GM12892 (cell line): ENCODE measurements at places on chromosomes 4 and X.

GRCh38 chr4:38154252-38154651, 194.1 kb downstream of the PTTG2 start:
- DNase-seq, result no peak

DNA sequence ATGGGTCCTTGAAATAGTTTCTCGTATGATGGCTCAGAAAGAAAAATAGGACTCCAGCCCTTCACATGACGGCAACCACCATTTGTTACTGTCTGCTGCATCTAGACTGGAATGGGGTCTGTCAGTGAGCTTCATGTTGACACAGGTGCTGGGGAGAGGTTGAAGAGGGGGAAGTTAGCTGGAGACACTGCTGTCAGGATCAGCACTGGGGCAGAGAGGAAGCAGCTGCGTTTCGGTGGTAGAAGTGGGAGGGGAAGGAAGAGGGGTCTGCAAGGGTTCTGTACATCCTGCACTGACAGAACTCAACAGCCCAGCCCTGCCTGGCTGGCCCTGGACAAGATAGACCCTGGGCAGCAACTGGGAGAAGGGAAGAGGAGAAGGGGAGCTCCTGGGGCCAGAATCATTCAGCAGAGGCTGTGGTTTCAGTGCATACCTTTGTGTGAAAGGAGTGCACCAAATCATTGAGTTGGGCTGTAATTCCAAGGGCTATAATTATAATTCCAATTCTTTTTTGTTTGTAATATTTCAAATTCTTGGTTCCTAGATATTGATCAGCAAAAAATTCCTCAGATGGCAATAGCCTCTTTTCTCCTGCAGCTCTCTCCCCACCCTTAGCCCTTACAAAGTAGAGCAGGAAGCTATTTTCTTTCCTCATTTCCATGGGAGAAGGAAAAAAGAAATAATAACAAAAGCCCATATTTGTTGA, 119.4 kb upstream of the C1GALT1C1 start:
- no peak for DNase-seq

DNA sequence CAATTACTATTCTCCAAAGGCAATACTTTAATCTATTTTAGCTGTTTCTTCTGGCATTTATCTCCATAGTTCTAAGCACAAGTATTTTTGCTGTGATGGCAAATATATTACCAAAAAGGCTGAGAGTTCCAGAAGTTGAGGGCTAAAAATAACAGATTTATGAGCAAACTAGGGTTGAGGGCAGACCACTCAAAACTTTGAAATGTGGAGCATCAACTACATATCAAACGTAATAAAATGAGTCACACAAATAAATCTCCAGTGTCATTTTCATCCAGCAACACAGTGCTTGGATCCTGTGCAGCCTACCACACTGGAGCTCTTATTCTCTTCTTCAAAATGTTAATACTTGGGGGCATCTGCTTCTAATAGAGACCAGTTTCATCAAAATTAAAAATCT, 163.9 kb downstream of the HS3ST1 start:
- DNase-seq, result no peak

- DNase-seq, result no peak
These were observed 64.3 kb upstream of the CCDC160 start for GRCh38 chrX:134172588-134173259.

- DNase-seq, result no peak
These were observed 356.1 kb upstream of the SLC7A11 start for GRCh38 chr4:138598226-138598625.

GRCh38 chr4:137608085-137608484, 75.8 kb upstream of the PCDH18 start:
- DNase-seq, result no peak

- no peak for DNase-seq
These were observed 200.9 kb upstream of the PPP1R2C start for GRCh38 chrX:42978655-42979379.

DNA sequence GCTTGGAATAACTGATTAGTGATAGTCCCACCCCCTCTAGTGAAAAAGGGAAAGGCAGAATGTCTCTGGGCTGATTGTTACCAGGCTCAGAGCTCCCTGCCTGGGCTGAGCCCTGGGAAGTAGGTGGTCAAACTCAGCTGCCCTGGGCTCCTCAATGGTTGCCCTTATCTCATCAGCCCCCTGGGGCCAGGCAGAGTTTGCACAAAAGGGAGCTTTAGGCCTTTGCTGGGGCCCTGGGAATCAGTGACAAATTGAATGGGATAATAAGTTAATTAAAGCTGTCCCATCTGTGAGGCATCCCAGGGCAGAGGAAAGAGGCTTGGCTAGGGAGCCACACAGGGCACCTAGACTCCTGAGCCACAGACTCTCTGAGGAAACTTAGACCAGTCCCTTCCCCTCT, 89.0 kb downstream of the EFNB1 start:
- DNase-seq, result no peak

DNA sequence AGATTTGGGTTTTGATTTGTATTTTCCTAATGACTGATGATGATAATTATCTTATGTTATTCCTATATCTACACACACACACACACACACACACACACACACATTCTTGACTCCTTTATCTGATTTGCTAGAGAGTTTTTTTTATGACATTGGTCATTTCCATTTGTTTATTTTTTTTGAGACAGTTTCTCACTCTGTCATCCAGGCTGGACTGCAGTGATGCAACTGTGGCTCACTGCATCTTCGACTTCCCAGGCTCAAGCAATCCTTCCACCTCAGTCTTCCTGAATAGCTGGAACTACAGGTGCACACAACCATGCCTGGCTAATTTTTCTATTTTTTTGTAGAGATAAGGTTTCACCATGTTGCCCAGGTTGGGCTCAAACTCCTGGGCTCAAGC, 6.7 kb downstream of the ZNF81 start:
- no peak for DNase-seq

DNA sequence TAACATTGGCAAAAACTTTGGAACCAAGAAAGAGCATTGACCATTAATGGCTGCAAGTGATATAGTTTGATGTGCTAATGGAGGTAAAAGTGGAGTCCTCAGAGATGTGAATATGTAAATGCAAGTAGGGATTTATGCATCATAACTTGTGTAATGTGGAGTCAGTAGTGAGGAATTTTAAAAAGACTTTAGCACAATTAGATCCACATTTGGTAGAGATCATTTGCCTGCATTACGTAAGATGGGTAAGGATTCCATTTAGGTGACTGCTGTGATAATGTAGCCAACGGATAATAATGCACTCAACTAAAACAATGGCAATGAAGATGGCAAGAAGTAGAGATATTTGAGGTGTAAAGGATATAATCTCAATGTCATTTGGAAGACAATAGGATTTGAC, 1128.4 kb downstream of the ADGRL3 start:
- DNase-seq, result no peak

- no peak for DNase-seq
These were observed 165.7 kb upstream of the STS start for GRCh38 chrX:6981718-6982406.

- DNase-seq, result no peak
These were observed 38.8 kb upstream of the STIM2 start for GRCh38 chr4:26821677-26822503.
